CD4-positive, alpha-beta T cell treated with Interleukin-6 for 4 hours (primary cell): ENCODE measurements at places on chromosomes 7 and 10.

GRCh38 chr10:43372765-43373361 lies 1.4 kb downstream of the FXYD4 start:
- DNase-seq = no peak

DNA sequence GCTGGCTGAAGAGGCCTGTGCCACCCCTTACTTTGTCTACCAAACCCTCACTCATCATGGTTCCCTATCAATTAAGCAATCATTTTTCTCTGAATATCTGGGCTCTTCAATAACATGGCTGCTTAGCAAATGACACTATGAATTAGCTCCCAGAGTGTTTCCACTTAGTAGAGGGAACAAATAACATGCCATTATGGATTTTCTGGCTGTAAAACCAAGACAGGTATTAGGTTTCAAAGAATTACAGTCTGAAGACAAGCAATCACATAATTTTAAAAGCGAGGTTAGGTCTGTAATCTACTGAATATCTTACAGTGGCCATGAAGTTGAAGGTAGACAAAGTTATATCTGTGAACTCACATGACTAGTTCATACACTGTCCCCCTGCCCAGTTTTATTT lies 220.8 kb upstream of the PHYHIPL start:
- no peak for DNase-seq

DNA sequence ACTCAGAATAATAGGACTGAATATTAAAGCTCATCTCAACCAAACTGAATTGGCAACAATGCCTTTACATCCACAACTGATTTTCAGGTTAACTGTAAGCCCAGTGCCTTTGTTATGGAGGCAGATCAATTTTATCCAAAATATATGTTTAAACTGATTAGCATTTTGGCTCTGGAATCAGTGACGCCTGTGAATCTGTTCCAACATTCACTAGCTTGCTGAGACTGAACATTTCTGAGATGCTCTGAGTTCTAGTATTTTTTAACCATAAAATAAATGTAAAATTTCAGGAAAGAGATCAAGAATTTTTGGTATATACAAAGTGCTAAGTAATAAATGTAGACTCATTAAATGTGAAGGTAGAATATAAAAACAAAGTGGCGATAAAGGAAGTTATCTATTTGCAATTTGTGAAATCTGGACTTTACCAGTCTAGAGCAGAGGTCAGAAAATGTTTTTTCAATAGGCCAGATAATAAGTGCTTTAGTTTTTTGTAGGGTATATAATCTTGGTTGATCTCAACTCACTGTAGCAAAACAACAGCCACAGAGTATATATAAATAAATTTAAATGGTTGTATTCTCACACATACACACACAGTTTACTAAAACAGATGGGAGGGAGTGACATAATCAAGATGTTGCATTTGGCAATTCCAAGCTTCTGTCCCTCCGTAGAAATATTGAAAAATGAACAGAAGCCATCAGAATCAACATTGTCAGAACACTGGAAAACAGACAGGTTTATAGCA lies 560.3 kb downstream of the ZWINT start:
- DNase-seq = no peak

DNA sequence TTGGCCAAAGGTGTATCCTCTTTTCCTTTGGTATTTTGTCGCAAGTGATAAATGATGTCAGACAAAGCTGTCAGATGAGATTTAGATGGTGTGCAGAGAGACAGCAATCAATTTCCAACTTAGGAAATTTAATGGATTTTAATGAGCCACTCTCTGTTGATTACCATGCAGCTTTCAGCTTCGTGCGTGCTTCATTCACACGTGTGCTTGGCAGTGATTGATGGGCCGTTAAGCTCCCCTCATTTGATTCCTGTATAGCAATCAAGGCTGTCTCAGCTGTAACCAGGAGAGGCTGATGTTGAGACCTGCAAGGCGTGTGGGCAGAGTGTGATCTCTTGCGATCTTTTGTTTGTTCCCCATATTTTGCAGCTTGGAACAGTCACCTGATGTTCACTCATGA lies 439.6 kb downstream of the CALN1 start:
- no peak for DNase-seq

DNA sequence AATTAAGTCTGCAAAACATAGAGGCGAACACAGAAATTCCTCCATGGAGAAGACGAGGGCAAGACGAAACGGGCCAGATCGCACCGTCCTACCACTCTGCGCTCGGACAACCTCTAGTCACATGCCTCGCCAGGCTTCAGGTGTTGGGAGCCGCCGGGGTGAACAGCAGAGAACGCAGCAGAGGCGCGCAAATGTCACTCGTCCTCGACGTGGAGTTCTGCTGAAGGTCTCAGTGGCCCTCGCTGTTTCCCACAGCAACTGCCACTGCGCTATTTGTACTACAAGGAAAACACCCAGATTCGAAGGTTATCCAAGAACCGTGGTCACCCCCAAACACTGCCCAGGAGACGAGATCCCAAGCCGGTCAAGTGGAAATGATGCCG lies 9.2 kb downstream of the CTBP2 start:
- DNase-seq = no peak

DNA sequence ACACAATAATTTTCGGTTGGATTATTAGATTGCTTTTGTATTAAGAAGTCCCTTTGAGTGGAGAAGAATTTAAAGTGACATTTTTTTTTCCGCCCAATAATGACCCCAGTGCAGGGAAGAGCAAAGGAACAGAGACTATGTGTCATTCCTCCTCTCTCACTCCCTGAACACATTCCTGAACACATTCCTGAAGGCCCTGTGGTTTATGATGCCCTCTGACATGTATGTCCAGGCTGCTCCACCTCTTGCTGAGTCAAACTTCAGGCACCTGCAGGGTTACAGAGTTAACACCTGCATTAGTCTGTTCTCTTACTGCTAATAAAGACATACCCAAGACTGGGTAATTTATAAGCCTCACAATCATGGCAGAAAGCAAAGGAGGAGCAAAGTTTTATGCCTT lies 704.0 kb upstream of the LRRN3 start:
- no peak for DNase-seq

DNA sequence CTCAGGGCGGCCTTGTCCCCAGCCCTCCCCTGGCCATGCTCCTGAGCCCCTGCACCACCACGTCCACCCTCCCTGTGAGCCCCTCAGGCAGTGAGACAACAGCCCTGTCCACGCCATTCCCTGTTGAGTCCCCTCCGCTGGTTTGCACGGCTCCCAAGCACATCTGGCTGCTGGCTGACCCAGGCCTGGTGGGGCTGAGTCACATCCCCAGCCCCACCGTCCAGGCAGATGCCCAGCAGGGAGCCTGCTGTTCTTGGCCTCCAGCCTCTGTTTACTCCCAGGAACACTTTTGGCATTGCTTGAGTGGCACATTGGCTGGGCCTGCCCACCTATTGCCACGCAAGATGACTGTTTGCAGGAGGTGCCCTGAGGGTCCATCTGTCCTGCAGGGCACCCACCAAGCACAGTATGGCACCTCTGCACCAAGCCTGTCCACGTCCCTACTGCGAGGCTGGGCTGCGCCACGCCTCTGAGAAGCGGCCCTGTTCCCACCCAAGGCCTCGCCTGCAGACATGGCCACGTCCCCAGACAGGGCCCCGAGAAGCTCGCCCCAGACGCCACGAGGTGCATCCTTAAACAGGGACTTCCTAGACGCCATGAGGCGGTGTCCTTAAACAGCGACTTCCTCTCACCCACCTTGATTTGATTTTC lies 48.4 kb upstream of the INPP5A start:
- no peak for DNase-seq

DNA sequence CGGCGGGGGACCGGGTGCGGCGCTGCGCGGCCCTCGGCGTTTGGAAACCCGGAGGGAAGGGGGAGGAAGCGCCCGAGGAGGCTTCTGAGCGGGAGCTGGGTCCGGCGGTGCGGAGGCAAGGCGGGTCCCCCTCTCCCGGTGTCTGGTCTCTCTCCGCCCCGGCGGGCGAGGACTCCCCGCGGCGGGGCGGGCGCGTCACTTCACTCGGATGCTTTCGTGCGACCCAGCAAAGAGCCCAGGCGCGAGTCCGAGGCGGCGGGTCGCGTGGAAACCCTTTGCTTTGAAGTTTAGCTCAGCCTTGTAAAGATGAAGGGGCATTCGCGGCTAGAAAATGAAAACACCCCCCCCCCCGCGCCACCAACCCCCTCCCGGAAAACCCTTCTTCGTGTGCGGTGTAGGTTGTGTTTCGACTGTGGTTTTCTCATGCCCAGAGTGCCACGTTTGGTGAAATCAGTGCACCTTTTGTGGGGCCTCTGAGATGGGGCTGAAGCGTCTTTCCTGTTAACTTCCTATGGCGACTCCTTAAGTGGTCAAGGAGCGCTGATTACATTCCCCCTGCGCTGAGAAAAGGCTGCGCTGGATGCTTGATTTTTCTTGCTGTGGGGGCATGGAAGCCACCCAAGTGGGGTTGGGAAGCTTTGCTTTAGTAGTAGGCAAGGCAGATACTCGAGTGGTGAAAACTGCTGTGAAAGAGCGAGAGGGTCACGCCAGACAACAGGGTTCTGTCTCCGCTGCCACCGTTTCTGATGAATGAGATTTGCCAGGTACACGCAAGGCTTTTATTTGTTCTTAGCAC lies 876 bp downstream of the GNAI1 start:
- DNase-seq = peak; percentile 43

GRCh38 chr7:38066391-38066790 lies 111.7 kb upstream of the STARD3NL start:
- DNase-seq = no peak

DNA sequence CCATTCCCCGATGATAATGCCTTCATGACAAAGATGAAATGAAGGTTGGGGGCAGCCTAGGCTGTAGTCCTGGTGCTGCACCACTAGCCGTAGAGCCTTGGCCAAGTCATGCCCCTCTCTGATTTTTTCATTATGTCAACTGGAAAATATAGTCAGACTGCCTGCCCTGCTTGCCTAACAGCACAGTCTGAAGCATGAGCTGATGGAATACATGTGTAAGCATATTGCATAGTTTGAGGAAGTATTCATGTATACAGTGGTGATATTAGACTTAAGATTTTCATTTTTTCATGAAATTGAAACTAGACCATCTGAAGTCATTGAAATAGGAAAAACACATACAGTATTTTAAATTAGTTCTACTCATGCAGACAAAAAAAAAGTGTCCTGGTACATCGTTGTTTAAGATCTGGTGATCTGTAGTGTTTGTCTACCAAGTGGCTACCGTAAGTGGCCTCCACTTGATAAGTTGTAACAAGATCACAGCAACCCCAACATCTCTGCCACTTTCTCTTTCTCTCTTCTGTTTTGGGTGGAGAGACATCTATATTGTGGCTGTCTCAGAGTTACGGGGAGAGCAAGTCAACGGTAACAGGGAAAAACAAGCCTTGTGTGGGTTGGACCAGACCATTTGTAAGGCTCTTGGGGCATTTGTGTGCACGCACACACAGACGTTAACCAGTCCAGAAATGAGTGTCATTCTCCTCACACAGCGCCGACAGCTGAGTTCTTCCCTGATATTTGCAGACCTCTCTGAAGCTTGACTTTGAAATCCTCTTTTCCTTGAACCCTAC lies 716.6 kb upstream of the GALNT17 start:
- DNase-seq = no peak

DNA sequence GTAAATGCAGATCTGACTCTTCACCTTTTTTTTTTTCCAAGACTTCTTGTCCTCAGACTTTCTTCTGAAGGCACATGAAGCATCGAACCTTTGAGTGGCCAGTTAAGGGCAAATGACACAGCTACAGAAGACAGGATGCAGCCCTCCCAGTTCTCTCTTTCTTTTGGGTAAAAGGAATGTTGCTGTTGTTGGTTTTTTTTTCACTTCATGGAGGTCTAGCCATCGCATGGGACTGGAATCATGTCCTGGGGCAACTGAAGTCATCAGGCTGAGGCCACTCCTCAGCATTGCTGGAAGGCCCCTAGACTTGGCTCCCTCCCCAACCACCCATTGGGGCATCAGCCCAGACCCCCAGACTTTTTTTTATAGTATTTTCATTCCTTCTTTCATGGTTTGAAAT lies 896.5 kb downstream of the SORCS1 start:
- no peak for DNase-seq

GRCh38 chr7:128908750-128909624 lies 1.5 kb downstream of the KCP start:
- no peak for DNase-seq

- DNase-seq = no peak
Measured at GRCh38 chr7:158907390-158907789, 51.0 kb downstream of the DYNC2I1 start.

DNA sequence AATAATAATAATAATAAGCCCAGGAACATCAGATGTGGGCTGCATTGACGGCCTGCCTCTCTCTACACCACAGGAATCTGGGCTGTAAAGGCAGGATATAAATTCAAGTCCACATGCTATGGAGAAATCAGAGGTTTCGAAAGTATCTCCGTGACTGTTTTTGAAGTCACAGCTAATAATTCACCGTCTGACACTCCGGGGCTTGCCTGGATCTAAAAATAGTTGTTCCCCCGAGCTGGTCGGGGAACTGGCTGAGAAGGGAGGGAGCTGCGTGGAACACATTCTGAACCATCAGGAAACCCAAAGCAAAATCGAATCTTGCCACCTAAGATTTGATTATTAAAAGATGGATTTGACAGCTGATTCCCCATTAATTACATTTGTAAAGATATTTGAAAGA lies 35.4 kb downstream of the KLF6 start:
- no peak for DNase-seq

GRCh38 chr10:20302033-20302432 lies 485.8 kb downstream of the PLXDC2 start:
- DNase-seq = no peak

DNA sequence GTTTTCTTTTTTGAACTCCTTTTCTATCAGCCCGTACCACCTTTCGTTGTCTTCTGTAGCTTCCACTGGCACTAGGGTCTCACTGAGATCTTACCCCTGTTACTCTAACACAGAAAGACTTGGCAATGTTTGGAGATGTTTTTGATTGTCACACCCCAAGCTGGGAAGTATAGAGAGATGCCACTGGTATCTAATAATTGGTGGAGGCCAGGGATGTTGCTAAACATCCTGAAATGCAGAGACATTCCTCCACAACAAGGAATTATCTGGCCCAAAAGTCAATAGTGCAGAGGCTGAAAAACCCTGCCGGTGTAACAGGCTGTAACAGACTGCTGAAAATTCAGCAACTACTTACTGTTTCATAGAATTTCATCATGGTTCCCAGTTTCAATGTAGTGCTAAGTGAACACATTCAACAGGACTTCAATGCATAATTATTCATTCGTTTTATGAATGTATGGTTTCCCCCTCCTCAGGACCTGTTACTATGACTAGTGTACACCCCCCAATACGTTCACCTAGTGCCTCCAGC lies 115.9 kb downstream of the TRIM24 start:
- no peak for DNase-seq
